ENCODE measurements at places on chromosomes 13 and 19.
A peak's percentile ranks its signal among the peaks of the same experiment; 100 is the strongest.

DNA sequence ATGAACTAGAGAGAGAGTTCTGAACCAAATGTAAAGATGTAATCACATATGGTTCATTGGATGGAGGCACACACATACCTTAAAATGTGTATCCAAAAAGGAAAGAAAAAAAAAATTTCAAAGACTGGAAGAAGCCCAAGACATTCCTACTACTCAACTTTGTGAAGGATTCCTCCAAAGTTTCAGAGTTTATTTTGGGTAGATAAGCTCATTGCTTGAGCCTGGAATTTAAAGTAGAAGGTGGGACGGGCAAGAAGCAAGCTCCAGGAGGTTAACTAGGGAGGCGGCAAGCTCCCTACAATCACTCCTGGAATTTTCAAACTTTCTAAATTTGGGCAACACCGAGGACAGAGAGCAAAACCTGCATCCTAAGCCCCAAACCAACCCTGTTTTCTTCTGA lies 1.9 kb downstream of the TSHZ3 start:
- no peak for DNase-seq

GRCh38 chr13:83881917-83882605 lies at the start of gene SLITRK1:
Gene SLITRK1 (minus strand): TSS chr13:83882474. CDS start chr13:83881507, 967 bp downstream.
- peak; percentile 1 for DNase-seq

DNA sequence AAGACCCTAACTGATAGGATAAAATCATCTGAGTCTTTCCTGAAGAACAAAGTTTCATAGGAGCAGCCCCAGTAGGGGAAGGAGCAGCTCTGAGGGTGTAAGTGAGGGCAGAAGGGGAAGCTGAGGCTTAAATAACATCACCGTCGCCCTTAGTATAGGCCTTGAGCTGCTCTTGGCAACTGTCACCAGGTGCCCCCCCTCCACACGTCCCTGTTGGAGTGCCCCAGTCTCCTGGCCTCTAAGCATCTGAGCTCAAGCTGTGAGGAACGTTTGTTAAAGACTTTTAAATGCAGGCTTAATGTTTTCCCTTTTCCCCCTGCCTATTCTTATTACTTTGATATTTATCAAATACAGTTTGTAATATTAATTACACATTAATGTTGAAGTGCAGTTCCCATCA lies 170.6 kb downstream of the ZIC5 start:
- DNase-seq, result no peak

GRCh38 chr19:3094601-3095440 lies 659 bp downstream of the GNA11 start:
- no peak for DNase-seq

- DNase-seq, result no peak
Measured at GRCh38 chr13:91664039-91664438, 265.6 kb downstream of the GPC5 start.
